ENCODE measurements at places on chromosomes 3 and 15.

GRCh38 chr3:198080521-198081384, 120.7 kb downstream of the LMLN start:
- peak; percentile 56 for DNase-seq

DNA sequence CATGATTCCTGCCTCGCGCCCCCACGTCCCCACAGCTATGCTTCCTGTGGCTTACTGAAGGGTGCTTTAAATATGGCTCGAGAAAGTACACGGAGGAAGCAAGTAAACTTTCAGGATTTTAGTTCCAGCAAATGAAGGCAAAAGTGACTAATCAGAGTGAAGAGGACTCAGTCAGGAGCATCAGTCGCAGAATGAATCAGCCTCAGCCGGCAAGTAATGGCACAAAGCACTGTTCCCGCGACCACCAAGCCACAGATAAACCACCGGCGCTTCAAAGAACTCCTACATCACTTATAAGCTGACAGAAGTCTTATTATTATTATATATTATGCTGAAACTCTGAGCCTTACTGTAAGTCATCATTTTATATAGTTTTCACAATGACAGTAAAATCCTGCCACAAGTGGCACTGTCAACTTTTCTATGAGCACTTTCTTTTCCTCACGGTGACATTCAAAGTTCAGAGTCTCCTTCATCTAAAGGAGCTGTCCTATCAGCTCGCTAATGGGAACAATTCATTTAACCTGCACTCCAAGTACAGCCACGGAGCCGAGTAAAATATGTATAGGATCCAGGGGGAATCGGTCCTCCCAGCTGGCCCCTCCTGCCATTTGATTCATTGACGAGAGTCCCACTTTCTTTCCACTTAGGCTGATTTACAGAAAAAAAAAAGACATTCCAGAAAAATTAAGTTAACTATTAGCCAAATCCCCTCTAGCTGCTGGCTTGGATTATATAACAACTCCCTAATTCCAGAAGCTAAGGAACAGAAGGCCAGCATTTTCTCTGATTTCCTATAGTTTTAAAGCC, 217.0 kb upstream of the ICE2 start:
- peak; percentile 89 for DNase-seq

- no peak for DNase-seq
Observed at GRCh38 chr15:78175330-78175729, 26.2 kb downstream of the IDH3A start.

GRCh38 chr3:54123003-54123775, 837 bp downstream of the CACNA2D3 start:
- no peak for DNase-seq

- no peak for DNase-seq
Observed at GRCh38 chr3:188949996-188950395, 221.8 kb upstream of the TPRG1 start.

GRCh38 chr3:106720510-106720909, 656.7 kb upstream of the CCDC54 start:
- no peak for DNase-seq

GRCh38 chr3:143888846-143889245, 40.6 kb upstream of the SLC9A9 start:
- no peak for DNase-seq

- DNase-seq, result no peak
Observed at GRCh38 chr3:146154995-146155394, 6.0 kb downstream of the PLOD2 start.

GRCh38 chr15:27884726-27885125, 214.4 kb downstream of the OCA2 start:
- DNase-seq, result no peak

DNA sequence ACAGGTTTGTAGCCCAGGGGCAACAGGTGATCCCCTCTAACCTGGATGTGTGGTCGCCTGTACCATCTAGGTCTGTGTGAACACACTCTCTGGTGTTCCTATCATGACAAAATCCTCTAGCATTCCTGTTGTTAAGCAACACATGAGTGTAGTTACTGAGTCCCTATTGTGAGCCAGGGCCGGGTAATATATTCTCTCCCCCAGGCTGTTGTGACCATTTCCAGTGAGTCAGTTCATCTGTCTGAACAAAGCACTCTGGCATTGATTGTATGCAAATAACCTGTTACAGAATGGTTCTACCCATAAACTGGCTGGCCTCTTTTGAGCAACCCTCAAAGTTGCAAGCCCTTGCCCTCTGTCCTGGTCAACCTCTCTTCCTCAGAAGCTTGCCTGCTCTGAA, 2.6 kb upstream of the FLNB start:
- DNase-seq, result no peak

- no peak for DNase-seq
Observed at GRCh38 chr15:100140527-100141308, 201.1 kb downstream of the ADAMTS17 start.

DNA sequence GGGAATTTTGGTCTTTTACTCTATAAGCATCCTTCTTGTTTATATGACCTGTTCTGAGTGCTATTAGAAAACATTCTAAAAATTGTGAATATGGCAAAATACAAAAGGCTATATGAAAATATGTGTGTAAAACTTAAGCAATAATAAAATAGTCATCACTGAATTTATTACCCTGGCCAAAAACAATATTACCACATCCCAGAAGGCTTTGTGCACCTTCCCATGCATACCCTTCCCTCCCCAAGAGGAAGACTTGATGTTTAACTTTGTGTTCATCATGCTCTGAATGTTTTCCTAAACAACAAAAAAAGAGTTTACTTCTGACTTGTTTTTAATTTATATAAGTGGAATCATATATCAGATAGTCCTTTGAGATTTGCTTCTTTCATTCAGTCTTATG, 155.1 kb upstream of the TNIK start:
- DNase-seq, result no peak

GRCh38 chr3:185654758-185655145, 68.7 kb downstream of the SENP2 start:
- DNase-seq, result no peak

- no peak for DNase-seq
Observed at GRCh38 chr15:33089878-33090757, 104.4 kb downstream of the FMN1 start.

- DNase-seq, result no peak
Observed at GRCh38 chr3:167913219-167913835, 177.8 kb downstream of the SERPINI1 start.

DNA sequence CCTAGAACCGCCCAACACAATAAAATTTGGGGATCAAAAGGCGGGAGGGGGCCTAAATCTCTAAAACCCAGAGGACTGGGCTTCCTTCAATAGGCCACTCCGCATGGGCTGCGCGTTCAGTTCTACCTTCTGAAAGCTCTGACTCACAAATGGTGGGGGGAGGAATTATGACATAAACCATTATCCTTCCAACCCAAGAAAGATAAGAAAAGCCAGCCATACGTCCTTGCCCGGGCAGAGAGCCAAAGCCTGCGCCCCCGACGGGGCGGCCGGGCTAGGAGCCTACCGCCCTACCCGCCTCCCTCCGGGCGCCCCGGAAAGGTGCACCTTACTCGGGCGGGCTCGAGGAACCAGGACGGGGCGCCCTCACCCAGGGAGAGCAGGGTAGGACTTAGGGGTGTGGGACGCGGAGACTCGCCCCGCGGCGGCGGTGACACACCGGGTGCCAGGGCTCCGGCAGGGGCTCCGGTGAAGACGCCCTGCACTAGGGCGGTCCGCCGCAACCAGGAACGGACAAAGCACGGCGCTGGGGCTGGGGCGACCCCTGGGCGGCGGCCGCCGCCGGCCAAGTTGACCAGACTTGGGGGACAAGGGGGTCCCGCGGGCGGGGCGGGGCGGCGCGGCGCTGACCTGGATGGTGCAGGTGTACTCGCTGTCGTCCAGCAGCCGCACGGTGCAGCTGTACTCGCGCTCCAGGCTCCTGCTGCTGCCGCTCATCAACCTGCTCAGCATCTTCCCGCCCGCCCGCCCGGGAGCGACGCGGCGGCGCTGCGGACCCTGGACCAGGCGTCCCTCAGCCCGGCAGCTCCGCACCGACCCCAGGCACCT, 534 bp downstream of the FRMD5 start:
- peak; percentile 23 for DNase-seq

DNA sequence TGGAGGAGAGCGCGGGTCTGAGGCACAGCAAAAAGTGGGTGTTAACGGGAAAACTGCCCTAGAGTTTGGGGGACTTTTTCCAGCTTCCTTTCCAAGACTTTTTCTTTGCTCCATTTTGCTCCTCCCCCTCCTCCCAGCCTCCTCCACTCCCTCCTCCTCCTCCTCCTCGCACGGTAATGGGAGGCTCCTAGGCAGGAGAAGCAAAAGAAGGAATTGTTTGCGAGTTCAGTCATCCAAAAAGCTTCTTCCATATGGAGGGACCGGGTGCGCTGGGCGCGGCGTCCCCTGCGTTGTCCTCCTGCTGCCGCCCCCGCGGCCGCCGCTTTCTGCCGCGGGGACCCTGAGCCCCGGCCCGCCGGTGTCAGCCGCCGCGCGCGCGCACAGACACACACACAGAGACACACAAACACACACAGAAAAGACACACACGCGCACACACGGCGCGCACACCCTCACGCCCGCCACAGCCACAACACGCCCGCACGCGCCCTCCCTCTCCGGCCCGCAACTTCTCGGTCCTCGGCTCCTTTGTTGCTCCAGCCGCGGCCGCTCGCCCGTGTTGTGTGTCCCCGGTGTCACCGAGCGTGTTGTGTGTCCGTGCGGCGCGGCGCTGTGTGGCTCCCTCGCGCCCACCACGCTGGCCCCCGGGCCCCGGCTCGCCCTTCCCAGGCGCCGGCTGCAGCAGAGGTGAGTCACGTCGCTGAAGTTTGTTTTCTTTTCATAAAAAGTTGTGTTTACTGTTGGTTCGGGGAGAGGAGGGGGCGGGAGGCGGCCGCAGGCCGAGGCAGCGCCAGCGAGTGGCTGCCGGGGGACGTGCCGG, at the start of gene BOC:
Gene BOC (plus strand): TSS at position 228 of the 820 bp plus-strand sequence. CDS start 38,246 bp downstream, outside the sequence.
- DNase-seq, result no peak

GRCh38 chr15:64902863-64903262, 8.8 kb upstream of the ANKDD1A start:
- no peak for DNase-seq

DNA sequence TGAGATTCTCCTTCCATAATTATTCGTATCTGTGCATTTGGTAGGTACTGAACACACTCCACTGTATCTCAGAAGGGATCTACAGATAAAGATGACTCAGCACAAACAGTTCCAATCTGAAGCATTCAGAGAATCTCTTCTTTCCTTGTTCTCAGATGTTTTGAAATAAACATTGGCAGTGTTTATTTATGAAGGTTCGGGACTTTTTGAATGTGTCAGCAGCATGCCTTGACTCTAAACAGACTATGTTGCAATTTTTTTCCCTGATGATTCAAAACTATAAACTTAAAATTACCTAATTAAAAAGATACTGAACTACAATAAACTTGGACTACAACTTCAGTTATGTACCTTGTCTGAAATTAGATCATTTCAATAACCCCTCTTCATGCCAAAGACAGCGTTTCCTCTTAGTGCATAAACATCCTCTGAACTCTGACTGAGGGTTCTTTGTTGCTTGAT, 612.9 kb upstream of the TBL1XR1 start:
- no peak for DNase-seq

DNA sequence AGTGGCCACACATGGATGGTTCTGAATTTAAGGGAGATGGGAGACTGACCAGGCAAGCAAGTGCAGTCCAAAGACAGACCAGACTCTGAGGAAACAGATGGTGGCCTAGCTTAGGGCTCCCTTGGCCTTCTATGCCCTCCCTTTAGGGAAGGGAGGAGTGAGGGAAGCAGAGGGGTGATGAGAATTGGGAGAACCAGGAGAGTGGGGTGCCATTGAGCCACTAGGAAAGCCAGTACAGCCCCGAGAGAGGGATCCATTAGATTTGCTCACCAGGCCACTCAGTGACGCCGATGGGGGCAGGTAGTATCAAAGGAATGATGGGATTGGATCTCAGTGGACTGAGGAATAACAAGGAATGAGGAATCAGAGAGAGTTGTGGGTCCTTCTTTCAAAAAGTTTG, 30.4 kb upstream of the HERC1 start:
- DNase-seq, result no peak

DNA sequence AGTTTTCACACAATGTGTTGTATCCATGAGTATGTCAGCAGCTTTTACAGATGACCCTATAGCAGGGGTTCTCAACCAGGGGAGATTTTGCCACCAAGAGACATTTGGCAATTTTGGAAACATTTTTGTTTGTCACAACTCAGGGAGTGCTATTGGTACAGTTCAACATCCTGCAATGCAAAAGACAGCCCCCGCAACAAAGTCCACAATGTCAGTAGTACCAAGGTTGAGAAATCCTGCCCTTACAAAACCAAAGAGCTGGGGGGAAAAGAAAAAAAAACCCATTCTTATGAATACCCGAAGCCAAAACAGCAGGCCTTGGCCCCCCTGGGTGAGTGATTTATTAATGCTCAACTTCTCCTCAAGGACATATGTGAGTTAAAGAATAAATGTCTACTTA, 99.1 kb downstream of the LARS2 start:
- DNase-seq, result no peak

GRCh38 chr15:45441036-45441435, 62.7 kb upstream of the GATM start:
- DNase-seq, result no peak

DNA sequence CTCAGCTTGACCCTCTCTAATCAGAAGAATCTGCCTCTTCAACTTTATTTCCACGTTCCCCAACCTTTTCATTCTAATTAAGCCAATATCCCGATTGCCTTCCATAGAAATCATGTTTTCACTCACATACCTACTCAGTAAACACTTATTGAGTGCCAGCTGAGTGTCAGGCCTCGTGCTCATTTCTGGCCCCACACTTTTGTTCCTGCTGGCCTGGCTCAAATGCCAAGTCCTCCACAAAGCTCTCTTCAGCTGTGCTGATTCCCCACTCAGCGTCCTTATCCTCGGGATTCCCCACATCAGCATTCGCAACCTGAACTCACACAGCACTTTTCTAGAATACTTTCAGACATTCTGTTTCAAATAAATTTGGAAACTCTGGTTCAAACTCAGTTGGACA, 68.9 kb downstream of the THBS1 start:
- no peak for DNase-seq

DNA sequence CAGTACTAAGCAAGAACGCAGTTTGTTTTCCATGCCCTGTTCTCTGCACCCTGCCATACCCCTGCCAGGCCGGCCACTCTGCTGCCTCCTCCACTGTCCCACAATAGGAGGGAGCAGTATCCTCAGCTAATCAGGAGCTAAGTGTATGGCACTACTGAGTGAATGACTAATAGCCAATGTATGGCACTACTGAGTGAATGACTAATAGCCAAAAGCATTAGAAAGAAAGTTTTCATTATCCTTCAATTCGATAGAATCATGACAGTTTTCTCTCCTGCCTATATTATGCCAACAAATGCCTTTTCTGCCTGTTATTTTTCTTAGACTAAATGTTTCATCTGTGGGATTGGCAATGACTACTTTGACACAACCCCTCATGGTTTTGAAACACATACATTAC, 107.5 kb upstream of the CHRM5 start:
- no peak for DNase-seq
